ENCODE measurements at places on chromosomes 7 and 10.

DNA sequence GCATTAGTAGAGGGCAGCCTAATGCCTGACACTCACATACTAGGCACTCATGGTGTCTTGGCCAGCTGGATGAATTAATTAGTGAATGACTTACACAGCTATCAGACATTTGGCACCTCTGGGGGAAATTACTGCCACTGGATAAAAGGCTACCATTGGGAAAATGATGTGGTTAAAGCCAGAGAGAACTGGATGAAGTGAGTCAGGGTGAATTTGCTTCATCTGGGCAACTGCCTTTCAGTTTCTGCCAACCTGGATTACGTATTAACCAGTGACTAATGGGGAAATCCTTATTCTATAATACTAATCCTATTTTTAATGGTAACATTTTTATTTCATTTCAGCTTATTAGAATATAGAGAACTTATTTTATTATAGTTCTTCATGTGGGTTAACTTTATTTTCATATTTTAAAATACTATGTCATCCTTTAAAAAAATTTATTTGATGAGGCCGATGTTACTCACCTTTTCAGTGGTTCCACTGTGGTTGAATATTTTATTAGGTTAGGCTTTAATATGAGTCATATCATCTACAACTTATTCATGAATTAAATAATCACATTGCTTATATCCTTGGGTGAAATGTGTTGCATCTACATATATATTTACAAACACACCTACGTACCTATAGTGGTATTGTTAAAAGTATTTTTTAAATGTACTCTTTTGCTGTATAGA lies 85.6 kb upstream of the CAPZA2 start:
- DNase-seq, result peak; percentile 95

DNA sequence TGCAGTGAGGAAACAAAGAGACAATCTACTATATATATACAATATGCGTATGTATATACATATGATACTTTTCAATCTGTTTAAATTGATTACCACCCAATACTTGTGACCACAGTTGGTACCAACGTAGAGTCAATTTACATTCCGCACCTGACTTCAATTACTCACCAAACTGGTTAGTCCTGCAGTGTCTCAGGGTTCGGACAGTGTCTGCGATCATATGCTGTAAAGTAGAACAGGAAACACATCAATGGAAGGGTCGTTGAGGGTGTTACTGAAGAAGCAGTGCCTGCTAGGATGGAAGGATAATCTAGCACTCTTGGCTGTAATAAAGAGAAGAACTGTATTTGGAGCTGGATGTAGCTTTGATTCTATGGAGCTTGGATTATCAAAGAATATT lies 179.7 kb upstream of the CDCA7L start:
- DNase-seq, result no peak

DNA sequence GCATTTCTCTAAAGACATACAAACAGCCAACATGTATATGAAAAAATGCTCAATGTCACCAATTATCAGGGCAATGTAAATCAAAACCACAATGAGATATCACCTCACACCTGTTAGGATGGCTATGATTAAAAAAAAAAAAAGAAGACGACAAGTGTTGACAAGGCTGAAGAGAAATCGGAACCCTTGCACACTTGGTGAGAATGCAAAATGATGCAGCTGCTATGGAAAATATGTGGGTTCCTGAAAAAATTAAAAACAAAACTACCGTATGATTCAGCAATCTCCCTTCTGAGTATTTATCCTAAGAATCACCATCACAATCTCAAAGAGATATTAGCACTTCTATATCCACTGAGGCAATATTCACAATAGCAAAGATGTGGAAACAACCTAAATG lies 11.3 kb downstream of the LMBR1 start:
- no peak for DNase-seq

- DNase-seq, result no peak
Observed at GRCh38 chr7:21305455-21306235, 122.2 kb upstream of the SP4 start.

DNA sequence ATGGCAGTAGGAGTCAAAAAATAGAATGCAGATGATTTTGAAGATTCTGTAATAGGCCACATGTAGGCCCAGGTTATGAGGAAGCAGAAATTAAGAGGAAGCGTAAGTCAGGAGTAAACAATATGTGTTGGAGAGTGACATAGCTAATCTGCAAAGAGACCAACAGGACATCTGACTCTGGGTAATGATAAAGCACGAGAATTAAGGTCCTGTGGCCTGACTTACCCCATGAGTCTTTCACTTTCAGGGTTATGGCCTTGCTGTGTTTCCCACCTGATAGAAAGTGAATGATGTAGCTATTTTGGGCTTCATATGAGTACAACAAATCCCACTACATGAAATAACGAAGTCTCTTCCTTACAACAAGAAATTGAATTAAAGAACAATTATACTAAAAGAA lies 393.0 kb downstream of the MAGI2 start:
- no peak for DNase-seq

GRCh38 chr7:110388457-110388856 lies 702.5 kb upstream of the LRRN3 start:
- no peak for DNase-seq

- DNase-seq, result no peak
Observed at GRCh38 chr10:48491392-48492139, 113.3 kb downstream of the ARHGAP22 start.

DNA sequence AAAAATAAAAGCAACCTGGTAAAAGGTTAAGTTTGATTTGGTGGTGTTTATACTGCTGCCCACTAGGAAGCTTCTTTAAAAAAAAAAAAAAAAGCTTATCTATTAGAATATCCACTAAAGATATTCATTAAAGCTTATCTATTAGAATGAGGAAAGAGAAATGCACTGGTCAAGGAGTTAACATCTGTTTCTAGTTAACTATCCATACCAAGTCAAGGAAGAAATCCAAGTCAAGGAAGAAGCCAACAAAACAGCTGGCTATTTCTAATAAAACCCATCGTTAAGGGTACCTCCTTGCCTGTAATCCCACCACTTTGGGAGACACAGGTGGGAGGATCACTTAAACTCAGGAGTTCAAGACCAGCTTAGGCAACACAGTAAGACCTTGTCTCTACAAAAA lies 82.6 kb downstream of the JMJD1C start:
- DNase-seq, result no peak

DNA sequence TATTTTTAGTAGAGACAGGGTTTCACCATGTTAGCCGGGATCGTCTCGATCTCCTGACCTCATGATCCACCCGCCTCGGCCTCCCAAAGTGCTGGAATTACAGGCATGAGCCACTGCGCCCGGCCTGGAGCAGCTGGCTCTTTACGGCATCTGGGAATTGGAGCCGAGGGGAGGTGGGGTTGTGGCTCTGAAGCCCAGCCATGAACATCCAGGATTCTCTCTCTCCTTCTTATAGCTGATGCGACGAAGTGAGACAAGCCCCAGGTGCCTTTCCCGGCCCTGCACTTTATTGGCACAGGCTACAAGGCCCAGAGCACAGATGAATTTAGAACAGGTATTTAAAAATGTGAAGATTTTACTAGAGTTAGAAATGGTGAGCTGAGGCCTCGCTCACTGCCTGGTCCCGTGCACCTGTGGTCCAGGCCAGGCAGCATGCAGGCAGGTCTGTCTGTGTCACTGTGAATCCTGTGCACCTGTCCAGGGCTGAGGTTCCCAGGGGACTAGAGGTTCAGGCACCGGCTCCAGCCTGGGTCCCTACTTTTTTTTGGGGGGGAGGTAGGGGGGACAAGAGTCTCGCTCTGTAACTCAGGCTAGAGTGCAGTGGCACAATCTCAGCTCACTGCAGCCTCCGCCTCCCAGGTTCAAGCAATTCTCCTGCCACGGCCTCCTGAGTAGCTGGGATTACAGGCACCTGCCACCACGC lies 379.7 kb upstream of the FOXK1 start:
- DNase-seq, result no peak

DNA sequence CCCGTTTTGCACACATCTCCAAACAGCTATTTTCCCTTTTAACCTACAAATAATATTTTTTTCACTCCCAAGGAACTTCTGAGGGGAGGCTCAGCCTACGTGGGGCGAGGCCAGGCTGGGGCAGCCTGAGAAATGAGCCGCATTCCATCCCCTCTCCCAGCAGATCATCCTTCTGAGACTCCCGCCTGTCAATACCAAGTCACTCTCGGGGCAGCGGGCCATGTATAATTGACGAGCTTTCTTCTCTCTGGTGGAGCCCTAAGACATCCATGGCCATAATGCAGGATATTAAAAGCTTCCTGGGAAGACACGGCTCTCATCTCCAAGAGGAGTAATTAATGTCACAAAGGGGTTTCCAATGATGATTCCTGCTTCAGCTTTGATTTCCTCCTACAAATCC lies 37.8 kb upstream of the CHST15 start:
- no peak for DNase-seq

DNA sequence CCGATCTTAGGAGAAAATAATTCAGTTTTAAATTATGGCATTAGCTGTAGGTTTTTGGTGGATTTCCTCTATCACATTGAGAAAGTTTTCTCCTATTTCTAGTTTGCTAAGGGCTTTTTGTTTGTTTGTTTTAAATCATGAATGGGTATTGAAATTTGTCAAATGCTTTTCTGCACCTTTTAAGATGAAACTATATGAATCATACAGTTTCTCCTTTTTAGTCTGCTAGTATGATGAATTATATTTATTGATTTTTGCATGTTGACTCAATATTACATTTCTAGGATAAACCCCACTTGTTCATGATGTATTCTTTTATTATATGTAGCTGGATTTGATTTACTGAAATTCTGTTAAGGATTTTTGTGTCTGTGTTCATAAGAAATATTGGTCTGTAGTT lies 70.3 kb upstream of the PIP4K2A start:
- no peak for DNase-seq

GRCh38 chr10:5412277-5412941 lies at the start of gene NET1:
Gene NET1 (plus strand): TSS chr10:5412557. CDS start chr10:5412693, 136 bp downstream.
- peak; percentile 95 for DNase-seq

DNA sequence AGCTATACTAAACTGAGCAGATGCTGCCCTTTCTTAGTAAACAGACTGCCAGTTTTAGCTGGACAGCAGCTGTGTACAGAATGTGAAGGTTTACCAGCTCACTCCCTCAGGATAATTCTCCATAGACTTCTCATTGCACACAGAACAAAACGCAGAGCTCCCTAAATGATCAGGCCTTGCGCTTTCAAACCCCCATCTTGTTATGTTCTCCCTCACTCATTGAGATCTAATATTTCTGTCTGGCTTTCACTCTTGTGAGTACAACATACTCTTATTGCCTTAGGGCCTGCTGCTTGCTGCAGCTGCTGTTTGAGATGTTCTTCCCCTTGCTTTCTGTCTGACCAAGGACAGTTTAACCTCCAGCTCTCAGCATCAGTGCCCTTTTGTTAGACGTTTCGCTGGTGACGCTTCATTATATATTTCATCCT lies 17.3 kb downstream of the VWDE start:
- no peak for DNase-seq

DNA sequence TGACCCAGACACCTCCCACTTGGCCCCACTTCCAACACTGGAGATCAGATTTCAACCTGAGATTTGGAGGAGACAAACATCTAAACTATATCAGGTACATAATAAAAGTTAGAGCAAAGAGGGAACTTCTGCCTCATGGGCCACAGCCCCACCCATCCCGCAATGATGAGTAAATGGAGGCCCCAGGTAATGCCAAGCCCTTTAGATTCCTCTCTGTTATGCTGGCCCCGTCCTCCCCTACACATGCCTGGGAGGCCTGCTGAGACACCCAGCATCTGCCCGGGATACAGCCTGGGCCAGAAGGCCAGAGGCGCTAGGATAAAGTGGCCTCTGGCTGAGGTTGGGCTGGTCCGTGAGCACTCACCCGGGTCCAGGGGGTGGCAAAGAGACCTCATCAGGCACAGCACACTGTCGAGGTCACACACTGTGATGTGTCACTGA lies 185.5 kb upstream of the SH2B2 start:
- DNase-seq, result peak; percentile 58

GRCh38 chr10:47311193-47311931 lies 10.9 kb upstream of the GDF2 start:
- no peak for DNase-seq

DNA sequence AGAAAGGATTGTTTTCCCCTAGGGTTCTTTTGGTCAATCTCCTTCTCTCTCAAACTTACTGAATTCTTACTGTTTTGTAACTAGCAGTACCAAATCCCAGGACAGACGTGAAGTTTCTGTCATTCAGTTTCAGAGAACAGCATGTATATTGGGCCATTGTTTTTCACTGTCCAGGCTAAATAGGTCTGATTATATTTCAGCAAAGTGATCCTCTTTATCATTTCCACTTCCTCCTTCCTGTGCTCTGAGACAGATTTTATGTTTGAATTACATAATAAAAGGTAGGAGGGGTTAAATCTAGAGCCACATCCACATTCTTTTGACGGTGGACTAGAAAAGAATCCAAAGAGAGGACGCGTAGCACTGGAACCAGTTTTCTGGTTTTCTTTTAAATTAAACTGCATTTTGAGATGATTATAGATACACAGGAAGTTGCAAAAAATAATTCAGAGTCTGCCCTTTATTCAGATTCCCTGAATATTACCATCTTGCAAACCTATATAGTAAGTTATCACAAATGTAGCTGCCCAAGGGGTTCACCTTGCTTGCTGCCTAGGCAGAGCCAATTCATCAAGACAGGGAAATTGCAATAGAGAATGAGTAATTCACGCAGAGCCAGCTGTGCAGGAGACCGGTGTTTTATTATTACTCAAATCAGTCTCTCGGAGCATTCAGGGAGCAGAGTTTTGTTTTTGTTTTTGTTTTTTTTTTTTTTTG lies 40.1 kb downstream of the AKR1E2 start:
- no peak for DNase-seq

GRCh38 chr7:618539-619367 lies 99.1 kb upstream of the PDGFA start:
- no peak for DNase-seq

DNA sequence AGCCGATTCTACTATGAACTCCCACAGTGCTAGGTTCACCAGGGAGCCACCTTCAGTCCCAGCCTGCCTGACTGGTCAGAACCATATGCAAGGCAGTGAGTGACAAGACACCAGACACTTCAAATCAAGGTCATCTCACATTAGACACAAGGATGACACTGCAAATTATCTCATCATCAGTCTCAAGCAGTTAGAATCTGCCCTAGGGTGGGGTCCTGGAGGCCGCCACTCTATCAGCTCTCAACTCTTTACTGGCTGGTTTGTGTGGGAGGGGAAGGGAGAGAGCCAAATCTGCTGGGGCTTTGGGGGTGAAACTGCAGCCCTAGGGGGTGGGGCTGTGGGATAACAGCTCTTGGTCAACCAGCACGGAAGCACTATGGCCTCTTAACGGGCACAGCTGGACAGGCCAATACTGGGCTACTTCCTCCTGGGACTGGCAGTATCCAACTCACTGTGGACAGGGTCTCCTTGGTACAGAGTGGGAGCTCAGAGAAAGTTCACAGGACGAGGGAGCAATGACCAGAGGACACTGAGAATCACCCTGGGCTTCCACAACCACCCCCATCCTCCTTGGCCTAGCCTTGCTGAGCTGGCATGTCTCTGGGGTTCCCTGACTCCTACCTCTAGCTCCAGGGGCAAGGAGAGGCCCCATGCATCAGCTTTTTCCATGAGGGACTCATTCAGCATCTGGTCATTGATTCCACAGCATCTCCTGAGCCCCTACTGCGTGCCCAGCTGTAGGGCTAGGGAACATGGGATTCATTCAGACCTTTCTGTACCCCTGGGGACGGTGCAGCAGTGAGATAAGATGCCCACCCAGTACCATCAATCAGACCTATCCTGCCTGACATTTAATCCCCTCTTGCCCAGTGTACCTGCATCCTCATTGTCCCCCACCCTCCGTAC lies 5.4 kb downstream of the GPRIN2 start:
- DNase-seq, result no peak

Measured in LoVo (cell line).